ENCODE measurements at places on chromosomes 16 and 17.
A peak's percentile ranks its signal among the peaks of the same experiment; 100 is the strongest.

GRCh38 chr17:54153423-54153822, 330.7 kb downstream of the KIF2B start:
- DNase-seq = no peak

GRCh38 chr16:85089525-85089924, 22.7 kb downstream of the CIBAR2 start:
- no peak for DNase-seq

DNA sequence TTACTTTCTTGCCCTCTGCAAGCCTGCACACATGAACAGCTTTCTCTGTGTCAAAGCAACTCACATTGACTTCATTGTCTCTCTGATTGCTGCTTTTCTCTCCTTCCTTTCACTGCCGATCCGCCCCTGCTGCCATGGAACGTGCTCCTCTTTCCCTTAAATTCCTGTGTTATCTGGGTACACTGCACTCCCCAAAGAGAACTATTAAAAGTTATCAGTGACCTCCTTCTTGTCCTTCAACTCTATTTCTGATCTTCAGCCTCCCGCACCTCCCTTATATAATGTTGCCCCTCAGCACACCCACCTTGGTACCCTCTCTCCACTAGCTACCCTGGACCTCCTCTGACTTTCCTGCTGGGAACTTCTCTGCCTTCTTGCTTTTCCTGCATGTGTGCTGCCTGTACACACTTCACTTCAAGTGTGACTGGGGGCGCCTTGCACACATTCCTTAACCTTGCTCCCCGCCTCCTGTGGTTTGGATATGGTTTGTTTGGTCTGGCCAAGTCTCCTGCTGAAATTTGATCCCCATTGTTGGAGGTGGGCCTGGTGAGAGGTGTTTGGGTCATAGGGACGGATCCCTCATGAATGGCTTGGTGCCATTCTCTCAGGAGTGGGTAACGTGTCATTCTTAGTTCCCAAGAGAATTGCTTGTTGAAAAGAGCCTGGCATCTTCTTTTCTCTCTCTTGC, 26.7 kb upstream of the PMP22 start:
- DNase-seq = no peak

GRCh38 chr17:46964315-46965265, 14.5 kb downstream of the RPRML start:
- no peak for DNase-seq

GRCh38 chr16:84940670-84941551, 70.4 kb downstream of the ZDHHC7 start:
- peak; percentile 34 for DNase-seq

DNA sequence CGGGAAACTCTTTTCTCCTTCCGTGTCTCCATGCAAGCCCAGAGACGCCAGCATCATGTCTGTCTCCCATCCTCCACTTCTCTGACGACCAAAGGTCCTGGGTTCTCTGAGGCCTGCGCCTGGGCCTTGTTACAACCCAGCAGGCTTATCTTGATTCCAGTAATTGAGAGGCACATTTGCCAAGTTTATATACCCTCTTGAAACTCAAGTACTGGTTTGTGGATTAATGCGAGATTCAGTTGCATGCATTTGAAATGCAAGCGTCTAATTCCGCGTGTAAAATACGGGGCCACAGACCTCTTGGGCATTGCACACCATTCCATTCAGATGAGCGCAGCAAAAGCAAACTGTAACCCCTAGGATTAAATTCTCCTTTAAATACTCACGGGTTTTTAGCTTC, 28.7 kb upstream of the CRISPLD2 start:
- no peak for DNase-seq

- peak; percentile 34 for DNase-seq
Measured at GRCh38 chr17:10034719-10035475, 129.8 kb upstream of the RCVRN start.
